ENCODE measurements at places on chromosomes 11 and 22.

GRCh38 chr11:20158597-20159257 is 1.5 kb downstream of the DBX1 start:
- peak; percentile 74 for DNase-seq

DNA sequence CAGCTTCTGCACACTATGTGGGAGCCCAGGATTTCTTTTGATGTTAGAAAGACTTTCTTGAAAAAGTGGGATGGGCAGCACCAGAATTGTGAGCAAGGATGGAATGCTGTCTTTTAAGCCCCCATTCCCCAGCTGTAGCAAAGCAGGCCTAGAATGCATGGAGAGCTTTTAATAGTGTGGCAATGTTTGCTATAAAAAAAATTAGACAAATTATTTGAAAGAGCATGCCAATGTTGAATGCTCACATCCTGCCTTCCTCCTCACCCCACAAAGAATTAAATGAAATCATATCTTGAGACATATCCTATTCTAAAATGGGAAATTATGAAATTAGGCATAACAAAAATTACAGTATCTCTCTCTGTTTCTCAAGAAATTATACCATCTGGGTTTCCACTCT is 154.7 kb downstream of the C11orf91 start:
- DNase-seq: no peak

DNA sequence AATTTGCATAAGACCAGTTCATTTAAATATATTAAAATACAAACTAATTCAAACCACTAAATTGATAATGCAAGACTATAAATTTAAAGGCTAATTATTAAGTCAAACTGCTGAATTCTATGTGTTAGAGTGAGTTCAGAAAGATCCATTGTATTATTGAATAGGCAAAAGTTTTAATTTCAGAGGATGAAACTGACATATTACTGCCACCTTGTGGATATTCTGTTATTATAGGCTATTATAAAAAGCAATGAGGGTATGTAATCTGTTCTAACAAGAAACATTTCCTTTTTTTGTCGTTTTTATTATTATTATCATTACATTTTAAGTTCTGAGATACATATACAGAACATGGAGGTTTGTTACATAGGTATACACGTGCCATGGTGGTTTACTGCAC is 20.9 kb upstream of the NAALAD2 start:
- DNase-seq: peak; percentile 20

DNA sequence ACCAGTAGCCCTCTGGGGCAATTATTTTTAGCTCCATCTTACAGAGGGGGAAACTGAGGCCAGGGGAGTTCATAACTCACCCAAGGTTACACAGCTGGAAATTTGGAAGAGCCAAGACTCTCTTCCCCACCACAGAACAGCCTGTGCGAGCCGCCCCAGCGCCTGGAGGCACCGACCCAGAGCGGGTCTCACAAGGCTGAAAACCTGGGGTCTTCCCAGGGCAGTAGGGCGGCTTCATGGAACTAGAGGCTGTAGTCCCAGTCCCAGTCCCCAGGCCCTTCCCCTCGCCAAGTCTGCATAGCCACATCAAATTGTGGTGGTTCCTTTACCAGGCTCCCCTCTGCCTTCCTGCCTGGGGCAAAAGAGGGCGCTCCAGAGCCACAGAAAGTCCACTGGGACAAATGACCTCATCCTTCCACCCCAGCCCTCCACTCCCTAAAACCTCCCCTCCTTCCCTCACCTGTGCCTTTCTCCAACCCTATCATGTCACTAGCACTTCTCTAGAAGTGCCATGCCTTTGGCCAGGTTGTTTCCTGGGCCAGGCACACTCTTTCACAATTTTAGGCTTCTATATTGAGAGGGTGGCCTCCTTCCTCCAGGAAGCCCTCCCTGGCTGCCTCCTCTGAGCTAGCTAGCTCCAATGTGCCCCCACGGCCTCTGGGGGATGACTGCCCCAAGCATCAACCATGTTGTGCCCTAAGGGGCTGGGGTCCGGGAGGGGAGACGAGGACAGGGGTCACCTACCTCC is 15.2 kb upstream of the CDC42EP1 start:
- peak; percentile 73 for DNase-seq

- no peak for DNase-seq
Observed at GRCh38 chr11:102926961-102927623, 28.4 kb downstream of the MMP13 start.

- peak; percentile 88 for DNase-seq
Observed at GRCh38 chr22:24325105-24325757, 54.6 kb downstream of the SPECC1L start.

DNA sequence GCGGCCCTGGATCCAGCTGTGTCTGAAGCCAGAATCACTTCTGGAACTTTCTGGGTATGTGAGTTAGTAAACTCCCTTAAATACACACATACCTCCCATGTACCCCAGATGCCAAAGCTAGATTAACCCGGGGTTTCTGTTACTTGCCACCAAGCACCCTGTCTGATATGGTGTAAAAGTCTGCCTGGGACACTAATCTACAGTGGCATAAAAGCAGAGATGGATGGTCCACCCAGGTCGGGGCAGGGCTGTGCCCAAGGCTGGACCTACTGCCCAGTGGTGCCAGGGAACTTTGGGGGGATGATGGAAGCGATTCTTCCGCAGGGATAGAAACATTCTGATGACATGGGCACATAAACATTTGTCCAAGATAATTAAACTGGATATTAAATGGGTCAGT is 12.7 kb downstream of the MRGPRF start:
- no peak for DNase-seq

- peak; percentile 94 for DNase-seq
Observed at GRCh38 chr11:64777449-64778222, 706 bp downstream of the SF1 start.

- DNase-seq: peak; percentile 42
Observed at GRCh38 chr11:3156661-3157311, 8.3 kb downstream of the OSBPL5 start.

GRCh38 chr22:32967386-32968101 is 90.6 kb downstream of the SYN3 start:
- no peak for DNase-seq

DNA sequence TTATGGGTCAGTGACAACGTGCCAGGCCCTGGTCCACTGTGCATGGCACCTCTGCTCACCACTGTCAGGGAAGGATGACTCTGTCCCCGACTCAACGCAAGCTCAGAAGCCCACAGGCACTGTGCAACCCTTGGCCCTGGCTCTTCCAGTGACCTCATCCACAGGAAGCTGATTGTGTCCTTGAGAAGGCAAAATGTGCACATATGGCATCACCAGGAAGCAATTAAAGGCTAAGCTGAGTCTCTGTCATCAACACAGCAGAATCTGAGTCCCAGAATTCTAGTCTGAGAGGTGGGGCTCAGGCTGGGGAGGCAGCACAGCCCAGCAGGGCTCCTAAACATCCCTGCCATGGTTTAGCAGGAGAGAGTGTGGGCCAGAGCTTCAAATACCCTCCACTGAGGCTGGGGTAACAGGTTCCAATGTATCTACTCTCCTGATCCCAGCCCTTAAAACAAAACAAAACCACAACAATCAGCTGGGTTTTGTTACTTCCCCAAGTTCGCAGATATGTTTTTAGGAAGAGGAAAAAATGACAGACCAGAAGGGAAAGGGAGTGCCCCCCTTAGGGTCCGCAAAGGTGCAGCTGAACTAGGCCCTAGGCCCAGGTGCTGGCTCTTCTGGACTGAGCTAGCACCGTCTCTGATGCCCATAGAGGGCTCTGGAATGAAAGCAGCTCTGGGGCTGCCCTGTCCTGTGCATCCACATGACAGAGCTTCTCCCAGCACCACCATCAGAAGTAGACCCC is 33.5 kb upstream of the GNAZ start:
- no peak for DNase-seq

DNA sequence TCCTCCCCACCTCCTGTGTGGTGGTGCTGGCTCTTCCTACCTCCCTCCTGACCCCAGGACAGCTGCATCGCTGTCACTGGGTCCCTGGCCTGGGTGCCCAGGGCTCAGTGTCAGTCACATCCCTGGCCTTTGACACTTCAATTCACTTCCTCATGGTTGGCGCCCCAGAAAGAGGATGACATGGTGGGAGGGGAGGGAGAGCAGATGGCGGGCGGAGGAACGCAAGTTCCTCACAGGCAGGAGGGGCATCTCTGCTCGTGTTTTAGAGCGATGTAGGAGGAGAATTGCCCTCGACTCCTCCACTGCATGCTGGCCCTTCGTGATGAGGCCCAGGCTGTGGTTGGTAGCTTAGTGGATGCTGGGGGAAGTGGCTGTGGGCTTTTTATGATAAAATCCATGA is 35.1 kb upstream of the KRTAP5-7 start:
- no peak for DNase-seq

GRCh38 chr22:39270792-39271191 is 26.0 kb upstream of the PDGFB start:
- DNase-seq: no peak

DNA sequence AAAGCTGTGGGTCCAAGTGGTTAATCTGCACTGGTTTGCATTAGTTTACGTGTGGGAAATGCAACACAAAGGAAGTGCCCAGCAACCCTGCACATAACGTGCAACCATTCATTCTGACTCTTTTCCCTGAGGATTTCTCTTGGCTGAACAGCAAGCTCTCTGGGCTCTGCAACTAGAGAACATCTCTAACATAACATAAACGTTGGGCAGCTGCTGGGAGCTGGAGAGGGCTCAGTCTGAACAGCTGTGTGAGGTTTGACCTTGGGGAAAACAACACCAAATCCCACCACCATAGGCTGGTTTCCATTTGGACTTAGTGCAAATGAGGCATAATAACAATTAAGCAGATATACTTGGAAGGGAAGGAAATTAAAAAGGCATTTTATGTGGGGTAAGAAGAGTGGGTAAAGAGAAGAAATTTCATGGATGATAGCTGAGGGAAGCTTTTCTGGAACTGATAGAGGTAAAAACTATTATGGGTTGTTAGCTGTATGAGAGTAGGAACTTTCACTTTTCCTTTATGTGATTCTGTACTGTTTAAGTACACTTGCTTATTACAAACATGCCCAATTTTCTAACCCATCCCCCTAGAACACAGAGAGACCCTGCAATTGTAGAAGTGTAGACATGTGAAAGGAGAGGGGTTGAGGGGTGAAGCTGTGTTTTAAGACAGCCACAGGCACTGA is 76.2 kb downstream of the SNX19 start:
- DNase-seq: no peak

- no peak for DNase-seq
Observed at GRCh38 chr11:34318111-34319037, 39.4 kb downstream of the ABTB2 start.

- no peak for DNase-seq
Observed at GRCh38 chr22:32710896-32711295, 90.6 kb upstream of the TIMP3 start.

- no peak for DNase-seq
Observed at GRCh38 chr11:45385844-45386243, 99.7 kb upstream of the SYT13 start.

Data from hematopoietic multipotent progenitor cell treated with erythropoietin and hydrocortisone succinate and interleukin-3 and kit ligand, for 6 days (in vitro differentiated cells).